ENCODE measurements at places on chromosomes 3 and 15. TPM values are rescaled to one million over a fixed set of nuclear protein-coding genes. Genes with fewer than 3 reads are reported as not detected.

Gene KCNMB3
- 0.70 TPM for total RNA-seq

DNA sequence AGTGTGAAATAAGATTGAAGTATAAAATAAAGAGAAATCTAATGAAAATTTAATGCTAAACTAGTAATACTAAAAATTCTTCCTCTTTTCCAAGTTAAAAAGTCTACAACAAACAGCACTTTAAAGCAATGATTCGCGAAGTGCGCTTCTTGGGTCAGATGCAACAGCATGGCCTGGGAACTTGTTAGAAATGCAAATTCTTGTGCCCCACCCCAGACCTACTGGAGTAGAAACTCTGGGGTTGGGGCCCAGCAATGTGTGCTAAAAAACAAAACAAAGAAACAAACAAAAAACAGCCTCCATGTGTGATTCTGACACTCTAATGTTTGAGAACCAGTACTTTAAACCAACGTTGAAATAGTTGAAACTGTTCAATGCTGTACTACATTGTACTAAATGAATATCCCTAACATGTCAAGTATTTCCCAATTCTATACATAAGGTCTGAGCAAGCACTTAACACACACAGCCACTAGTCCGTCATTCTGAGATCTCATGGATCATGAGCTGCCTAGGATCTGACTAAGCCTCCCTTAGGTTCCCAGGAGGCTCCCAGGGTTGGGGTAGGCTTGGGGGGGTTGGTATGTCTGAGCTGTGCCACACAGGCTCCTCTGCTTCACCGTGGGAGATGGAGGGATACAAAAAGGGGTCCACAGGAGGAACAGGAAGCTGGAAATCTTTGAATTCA, 6.1 kb downstream of the RASGRP1 start:
- no peak for DNase-seq

- DNase-seq = no peak
Measured at GRCh38 chr15:50256188-50257041, 9.1 kb downstream of the HDC start.

GRCh38 chr3:143163562-143164100, 44.1 kb downstream of the CHST2 start:
- no peak for DNase-seq

DNA sequence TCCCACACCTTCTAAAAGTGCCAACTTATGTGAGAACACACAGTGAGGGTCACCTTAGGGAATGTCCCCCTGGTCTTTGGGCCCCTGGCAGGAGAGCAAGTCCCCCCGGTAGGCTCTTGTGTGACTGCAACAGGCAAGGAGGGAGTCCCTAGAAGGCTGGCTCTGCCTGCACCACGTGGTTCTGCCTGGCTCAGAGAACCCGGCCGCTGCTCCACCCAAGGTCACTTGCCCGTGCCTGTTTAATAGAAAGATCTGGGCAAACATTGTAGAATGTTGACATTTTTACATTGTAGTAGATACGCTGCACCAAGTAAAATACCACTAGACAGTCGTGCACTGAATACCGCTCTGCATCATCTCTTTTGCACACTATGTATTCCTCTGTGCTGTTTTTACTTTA, 21.9 kb downstream of the GABRA5 start:
- DNase-seq = no peak

DNA sequence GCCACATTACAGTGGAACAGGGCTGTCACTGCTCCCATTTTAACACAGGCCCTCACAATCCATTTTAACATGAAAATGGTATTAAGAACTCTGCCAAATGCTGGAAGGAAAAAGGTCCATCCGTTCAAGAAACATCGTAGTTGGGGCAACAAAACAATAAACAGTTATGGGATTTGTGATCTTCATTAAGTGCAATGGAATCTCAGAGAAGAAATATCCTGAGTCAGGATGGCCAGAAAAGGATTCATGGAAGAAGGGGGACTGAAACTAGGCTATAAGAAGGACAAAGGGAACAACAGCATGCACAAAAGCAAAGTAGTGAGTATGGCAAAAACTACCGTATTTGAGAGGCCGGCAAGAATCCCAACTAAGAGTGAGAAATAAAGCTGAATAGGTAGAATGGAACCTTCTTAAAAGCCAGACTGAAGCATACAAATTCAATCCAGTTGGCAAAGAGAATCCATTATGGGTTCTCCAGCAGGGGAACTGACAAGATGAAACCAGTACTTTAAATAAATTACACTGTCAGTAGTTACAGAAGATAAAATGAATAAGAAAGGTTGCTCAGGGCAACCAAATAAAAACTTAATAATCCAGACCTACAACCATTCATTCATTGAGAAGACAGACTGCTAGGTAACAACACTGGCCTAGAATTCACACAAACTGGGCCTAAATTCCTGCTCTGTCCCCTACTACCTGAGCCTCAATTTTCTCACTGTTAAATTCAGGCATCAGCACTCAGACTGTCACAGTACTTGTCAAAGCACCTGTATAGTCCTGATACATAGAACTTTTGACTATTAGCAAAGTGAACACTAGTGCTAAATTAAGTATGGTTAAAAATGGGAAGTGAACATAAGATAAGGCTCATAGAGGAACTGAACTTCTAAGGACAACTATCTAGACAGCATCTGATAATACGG, 6.3 kb downstream of the TBL1XR1 start:
- no peak for DNase-seq

Gene THRB
- total RNA-seq = not detected

GRCh38 chr3:171622126-171622525, 161.9 kb upstream of the TNIK start:
- DNase-seq = no peak

Gene RAB7A
- 113 TPM for total RNA-seq

DNA sequence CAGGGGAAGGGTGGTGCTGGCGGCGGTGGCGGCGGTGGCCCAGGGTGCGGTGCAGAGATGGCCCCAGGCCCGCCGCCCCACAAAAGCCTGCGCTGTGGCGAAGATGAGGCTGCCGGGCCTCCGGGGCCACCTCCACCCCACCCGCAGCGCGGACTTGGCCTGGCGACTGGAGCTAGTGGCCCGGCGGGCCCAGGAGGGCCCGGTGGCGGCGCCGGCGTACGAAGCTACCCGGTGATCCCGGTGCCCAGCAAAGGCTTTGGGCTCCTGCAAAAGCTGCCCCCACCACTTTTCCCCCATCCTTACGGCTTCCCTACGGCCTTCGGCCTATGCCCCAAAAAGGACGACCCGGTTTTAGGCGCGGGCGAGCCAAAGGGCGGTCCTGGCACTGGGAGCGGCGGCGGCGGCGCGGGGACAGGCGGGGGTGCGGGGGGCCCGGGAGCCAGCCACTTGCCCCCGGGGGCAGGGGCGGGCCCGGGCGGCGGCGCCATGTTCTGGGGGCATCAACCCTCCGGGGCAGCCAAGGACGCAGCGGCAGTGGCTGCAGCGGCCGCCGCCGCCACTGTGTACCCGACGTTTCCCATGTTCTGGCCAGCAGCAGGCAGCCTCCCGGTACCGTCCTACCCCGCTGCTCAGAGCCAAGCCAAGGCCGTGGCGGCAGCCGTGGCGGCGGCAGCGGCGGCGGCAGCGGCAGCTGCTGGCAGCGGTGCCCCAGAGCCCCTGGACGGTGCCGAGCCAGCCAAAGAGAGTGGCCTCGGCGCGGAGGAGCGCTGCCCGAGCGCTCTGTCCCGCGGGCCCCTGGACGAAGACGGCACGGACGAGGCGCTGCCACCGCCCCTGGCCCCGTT, 1.6 kb downstream of the SKOR1 start:
- no peak for DNase-seq

Gene PLEKHO2
- 5.9 TPM for total RNA-seq

Gene GRK7
- total RNA-seq = 0.22 TPM

GRCh38 chr3:151227266-151227806, 24.3 kb upstream of the GPR171 start:
- DNase-seq = no peak

- DNase-seq = no peak
Measured at GRCh38 chr3:174010907-174011306, 613.4 kb downstream of the NLGN1 start.

DNA sequence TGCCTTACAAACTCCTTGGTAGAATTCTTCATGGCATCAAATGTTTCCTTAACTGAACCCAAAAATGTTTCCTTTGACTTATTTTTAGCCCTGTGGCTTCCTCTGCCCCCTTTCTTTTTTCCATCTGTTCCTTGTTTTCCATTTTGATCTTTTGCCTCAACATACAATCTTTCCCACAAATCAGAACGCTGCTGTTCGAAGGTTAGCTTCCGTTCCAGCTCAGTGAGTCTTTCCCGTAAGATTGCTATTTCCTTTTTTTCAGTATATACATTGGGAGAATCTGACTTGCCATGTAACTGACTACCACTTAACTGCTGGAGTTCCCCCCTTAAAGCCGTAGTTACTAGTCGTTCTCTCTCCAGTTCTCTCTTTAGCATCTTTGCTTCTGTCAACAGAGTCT, 41.2 kb downstream of the PIGB start:
- DNase-seq = no peak

- no peak for DNase-seq
Measured at GRCh38 chr3:124451630-124452317, 278.5 kb upstream of the UMPS start.

Gene LINS1
- total RNA-seq = 38.9 TPM

Gene WWTR1
- 0.30 TPM for total RNA-seq

- DNase-seq = no peak
Measured at GRCh38 chr3:155631323-155632019, 113.4 kb downstream of the PLCH1 start.

Gene ZDHHC23
- total RNA-seq = 3.2 TPM

GRCh38 chr3:17874636-17875035, 132.2 kb upstream of the TBC1D5 start:
- DNase-seq = no peak

- no peak for DNase-seq
Measured at GRCh38 chr3:46477145-46477544, 12.4 kb upstream of the LTF start.

Data from CD4-positive, alpha-beta T cell (primary cell).